ACHN (cell line): ENCODE measurements at places on chromosomes 1 and 21.

GRCh38 chr21:40512590-40512989 is 334.4 kb downstream of the DSCAM start:
- DNase-seq: peak; percentile 5

DNA sequence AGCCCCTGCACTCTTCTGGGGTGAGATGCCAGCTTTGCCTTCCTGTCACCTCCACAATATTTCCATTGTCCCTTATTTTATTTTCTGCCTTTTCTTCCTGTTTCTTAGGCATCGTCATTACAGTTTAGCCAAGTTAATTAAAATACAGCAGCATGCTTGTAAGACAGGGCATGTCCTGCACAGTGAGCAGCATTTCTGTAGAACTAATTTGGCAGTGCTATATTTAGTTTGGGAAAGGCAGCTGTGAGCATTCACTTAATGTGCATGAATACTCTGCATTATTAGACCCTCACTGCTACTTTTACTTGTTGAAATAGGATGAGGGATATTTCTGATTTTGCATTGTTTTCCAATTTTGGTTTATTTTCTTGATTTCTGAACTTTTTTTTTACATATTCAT is 133.3 kb downstream of the KCNK2 start:
- no peak for DNase-seq

DNA sequence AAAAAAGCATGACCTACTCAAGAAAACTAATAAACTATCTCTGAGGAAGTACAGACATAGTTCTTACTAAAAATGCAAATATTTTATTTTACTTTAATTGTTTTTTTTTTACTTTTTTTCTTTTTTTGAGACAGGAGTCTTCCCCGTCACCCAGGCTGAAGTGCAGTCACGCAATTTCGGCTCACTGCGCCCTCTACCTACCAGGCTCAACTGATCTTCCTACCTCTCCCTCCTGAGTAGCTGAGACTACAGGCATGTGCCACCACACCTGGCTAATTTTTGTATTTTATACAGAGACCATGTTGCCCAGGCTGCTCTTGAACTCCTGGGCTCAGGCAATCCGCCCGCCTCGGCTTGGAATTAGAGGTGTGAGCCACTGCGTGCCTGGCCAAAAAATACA is 1263.1 kb downstream of the KCNT2 start:
- DNase-seq: no peak

DNA sequence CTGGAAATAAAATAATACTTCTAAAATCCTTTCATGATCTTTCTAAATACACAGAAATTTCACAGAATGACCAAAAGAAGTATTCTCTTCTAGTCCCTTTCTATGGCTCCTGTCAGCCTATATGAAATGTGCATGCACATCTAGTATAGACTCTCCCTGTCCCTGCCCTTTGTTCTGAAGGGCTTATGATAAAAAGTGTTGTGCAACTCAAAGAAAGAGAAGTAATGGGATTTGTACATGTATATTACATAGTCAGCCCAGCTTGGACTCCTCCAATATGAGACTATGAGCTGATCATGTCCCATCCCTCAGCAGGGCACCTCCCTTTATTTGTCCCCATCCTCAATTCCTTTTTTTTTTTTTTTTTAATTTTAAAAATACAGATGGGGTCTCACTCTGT is 42.1 kb upstream of the LAX1 start:
- no peak for DNase-seq

DNA sequence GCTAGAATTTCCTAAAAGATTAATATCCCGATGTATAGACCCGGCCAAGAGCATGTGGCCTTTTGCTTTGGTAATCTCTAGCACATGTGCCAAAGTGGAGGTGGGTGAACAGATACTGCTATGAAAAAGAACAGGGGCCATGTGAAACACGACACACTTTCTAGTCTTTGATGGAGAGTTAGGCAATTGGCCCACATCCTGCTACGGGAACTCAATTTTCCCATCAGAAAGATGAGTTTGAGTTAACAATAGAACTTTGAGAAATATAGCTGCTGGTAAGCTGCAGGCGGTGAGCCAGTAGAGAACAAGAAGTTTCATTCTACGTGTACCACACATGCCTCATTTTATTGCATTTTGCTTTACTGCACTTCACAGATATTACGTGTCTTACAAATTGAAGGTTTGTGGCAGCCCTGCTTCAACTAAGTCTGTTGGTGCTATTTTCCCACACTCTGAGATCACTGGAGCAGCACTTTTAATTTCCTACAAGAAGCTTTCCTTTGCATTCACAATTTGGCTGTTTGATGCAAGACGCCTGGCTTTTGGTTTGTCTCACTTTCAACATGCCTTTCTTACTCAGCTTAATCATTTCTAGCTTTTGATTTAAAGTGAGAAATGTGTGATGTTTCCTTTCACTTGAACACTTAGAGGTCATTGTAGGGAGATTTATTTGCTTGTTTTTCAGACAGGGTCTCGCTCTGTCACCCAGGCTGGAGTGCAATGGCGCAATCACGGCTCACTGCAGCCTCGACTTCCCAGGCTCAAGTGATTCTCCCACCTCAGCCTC is 46.3 kb downstream of the HTR6 start:
- DNase-seq: no peak

GRCh38 chr21:44800971-44801467 is 601 bp downstream of the UBE2G2 start:
- peak; percentile 51 for DNase-seq

- DNase-seq: no peak
Measured at GRCh38 chr1:84116558-84116957, 27.5 kb upstream of the PRKACB start.

GRCh38 chr1:201181726-201182125 is 8.9 kb upstream of the IGFN1 start:
- no peak for DNase-seq

DNA sequence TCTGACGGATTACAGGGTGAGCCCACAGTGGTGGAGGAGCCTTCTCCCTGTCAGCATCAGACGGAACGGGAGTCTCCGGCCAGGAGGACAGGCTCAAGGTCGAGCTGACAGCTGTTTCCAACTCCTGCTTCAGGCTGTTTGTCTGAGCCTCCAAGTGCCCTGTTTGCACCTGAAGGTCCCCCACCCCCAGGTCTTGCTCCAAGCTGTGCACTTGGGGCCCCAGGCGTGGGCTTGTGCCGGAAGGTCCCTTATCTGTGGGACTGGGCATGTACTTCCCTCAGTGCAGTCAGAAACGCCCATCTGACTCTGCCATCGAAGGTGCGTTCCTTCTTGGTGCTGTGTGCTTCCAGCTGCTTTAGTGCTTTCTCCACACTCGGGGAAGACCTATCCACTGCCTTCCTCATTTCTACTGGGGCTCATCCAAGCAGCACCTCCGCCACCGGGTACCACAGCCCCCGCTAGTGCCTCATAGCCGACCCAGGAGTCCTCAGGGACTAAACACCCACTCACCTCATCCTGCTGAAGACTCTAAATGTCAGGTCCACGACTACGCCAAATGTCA is 29.5 kb upstream of the CR2 start:
- DNase-seq: no peak

DNA sequence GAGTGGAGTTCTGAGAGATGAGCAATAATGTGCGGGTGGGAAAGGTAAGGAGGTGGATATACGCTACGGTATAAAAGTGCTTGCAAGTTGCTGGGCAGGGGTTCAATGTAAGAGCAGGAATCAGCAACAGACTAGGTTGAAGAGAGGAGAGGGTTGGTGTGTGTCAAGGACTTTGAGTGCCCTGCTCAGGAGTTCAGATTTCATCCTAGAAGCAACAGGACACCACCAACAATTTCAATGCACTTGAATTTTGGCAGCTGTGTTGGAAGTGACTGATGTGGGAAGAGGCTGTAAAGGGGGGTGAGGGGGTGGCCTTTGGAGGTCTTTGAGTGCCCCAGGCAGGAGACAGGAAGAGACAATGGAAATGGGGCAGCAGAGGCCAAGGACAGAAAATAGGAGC is 57.3 kb downstream of the RHOU start:
- no peak for DNase-seq

- DNase-seq: peak; percentile 68
Measured at GRCh38 chr1:109252893-109253802, 3.8 kb downstream of the CELSR2 start.

DNA sequence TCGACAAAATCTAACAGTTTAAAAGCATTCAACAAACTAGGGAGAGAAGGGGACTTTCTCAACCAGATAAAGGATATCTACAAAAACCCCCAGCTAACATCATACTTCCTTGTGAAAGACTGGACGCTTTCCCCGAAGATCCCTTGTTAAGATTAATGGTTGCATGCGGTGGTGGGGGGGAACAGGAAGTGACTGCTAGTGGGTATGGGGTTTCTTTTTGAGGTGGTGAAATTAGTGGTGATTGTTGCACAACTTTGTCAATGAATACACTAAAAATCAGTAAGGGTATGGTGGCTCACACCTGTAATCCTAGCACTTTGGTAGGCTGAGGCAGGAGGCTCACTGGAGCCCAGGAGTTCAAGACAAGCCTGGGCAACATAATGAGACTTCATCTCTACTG is 26.9 kb upstream of the EYA3 start:
- DNase-seq: no peak

DNA sequence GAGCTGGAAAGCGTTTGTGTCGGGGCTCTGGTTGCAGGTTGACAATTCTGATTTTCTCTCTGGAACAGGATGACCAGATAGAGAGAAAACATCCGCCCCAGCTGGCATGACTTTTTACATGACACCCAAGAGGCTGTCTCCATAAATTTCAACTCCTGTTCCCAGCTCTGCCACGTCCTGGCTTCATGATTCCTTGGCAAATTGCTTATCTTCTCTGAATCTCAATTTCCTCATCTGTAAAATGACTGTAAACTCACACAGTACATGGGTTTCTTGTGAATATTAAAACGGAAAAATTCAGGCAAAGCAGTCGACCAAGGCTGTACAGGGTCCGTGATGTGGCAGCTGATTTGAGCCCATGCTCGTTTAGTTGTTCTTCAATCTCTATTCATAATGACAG is 572.7 kb downstream of the AJAP1 start:
- no peak for DNase-seq

GRCh38 chr21:29350246-29350779 is 51.6 kb downstream of the BACH1 start:
- no peak for DNase-seq

DNA sequence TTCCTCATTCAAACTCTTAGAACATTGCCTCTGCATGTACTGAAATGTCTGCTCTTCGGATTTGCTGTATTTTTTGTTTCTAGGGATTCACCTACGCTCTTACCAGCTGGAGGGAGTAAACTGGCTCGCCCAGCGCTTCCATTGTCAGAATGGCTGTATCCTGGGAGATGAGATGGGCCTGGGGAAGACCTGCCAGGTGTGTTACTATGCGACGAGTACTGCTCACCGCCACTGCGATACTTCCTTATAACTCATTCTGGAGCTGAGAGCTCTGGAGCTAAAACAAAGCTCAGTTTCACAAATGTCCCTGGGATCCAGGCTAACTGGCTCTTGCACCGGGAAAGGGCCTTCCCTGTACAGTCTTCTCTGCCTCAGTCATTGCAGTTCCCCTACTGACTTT is 10.1 kb downstream of the CHD1L start:
- no peak for DNase-seq

DNA sequence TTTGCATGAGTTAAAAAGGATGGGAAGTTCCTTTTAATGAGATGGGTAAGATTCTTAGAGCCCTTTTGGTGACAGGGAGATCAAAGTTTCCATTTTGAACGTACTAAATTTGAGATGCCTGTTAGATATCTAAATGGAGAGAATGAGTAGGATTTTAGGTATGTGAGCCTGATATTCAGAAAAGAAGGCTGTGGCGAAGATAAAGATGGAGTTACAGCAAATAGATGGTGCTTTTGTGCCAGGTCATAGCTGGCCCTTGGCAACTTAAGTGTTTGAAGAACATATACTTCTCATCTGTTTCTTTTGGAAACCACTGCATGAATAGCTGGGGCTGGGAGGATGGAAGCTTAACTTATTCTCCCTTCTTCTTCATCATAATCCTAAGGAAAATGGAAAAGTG is 282.5 kb downstream of the PTBP2 start:
- no peak for DNase-seq

GRCh38 chr1:145942405-145942804 is 15.1 kb upstream of the RBM8A start:
- DNase-seq: no peak

- no peak for DNase-seq
Measured at GRCh38 chr1:206032380-206033140, 8.9 kb upstream of the CTSE start.

DNA sequence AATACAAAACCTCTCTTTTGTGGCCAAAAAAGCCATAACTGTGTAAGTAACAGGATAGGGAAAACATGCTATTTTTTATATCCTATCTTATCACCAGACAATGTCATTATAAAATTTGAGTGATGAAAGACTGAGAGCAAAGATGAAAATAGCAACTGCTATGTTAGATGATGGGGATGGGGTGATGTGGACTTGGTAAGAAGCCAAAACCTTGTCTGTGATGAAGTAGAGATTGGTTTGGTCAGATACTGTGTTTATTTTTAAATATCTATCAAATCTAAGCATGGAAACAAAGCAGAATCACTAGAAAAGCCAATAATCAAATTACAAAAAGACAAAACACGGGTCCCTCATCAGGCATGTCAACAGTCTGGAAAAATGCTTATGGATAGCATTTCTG is 631.1 kb upstream of the NR5A2 start:
- no peak for DNase-seq

GRCh38 chr1:203153989-203154821 is 21.4 kb downstream of the MYBPH start:
- DNase-seq: no peak

DNA sequence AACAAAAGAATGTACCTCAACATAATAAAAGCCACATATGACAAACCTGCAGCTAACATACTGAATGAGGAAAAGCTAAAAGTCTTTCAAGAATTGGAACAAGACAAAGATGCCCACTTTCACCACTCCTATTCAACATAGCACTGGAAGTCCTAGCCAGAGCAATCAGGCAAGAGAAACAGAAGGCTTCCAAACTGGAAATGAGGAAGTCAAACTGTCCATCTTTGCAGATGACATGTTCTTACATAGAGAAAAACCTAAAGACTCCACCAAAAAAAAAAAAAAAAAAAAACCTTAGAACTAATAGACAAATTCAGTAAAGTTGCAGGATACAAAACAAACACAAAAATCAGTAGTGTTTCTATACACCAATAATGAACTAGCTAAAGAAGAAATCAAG is 20.2 kb downstream of the NSL1 start:
- no peak for DNase-seq

DNA sequence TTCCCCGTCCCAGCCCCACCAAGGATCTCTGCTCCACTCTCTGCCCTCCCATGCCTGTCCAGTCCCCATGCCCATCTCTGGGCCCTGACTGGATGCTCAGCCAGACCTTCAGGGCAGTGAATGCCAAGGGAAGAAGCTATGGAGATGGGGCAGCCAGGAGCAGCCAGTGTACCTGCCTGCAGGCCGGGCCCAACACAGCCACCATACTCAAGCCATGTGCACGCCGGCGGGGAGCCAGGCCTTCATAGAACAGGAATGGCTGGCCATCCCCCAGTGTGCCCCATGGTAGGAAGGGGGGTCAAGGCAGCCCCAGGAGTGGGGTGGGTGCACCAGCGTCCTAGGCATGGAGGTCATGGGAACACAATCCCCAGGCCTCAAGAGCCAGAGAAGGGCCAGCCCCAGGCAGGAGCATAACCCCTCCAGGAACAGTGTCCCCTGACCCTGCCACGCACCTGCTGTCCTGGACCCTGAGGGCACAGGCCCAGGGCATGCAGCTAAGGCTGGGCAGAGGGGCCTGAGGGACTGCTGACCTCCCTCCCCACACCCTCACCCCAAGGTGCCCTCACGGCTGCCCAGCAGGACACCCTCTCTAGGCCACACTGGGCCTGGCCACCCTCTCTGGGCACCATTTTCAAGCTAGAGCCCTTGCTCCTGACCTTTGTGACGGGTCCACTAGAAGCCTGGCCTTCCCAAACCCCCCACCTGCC is 20.3 kb upstream of the ARF1 start:
- DNase-seq: no peak

- peak; percentile 48 for DNase-seq
Measured at GRCh38 chr1:42334240-42335049, 590 bp downstream of the FOXJ3 start.
